ENCODE measurements at places on chromosomes 2 and 18. TPM values are rescaled to one million over a fixed set of nuclear protein-coding genes. Genes with fewer than 3 reads are reported as not detected.

Gene RFX8
- polyA plus RNA-seq = 2.7 TPM

Gene C1QL2
- polyA plus RNA-seq = not detected

Gene DSG1
- not detected for polyA plus RNA-seq

Gene EPHA4
- polyA plus RNA-seq = 140 TPM

Gene CFC1
- polyA plus RNA-seq = 0.39 TPM

Gene INHBB
- polyA plus RNA-seq = 8.0 TPM

Gene RNF125
- not detected for polyA plus RNA-seq

Gene PTGR3
- 10.6 TPM for polyA plus RNA-seq

Gene SERPINB4
- not detected for polyA plus RNA-seq

Gene CHRNA1
- not detected for polyA plus RNA-seq

Gene CYP27A1
- polyA plus RNA-seq = 3.6 TPM

Gene EML4
- polyA plus RNA-seq = 12.0 TPM

Gene ALLC
- 0.78 TPM for polyA plus RNA-seq

Gene CCL20
- not detected for polyA plus RNA-seq

Gene ALPP
- not detected for polyA plus RNA-seq

Gene HNMT
- polyA plus RNA-seq = 81.6 TPM

Gene TLX2
- polyA plus RNA-seq = not detected

Gene ECEL1
- polyA plus RNA-seq = not detected

Gene LYG2
- polyA plus RNA-seq = 0.39 TPM

Gene ROCK1
- polyA plus RNA-seq = 11.2 TPM

Gene C2orf92
- 2.0 TPM for polyA plus RNA-seq

Gene SP110
- 10.6 TPM for polyA plus RNA-seq

Gene IER3IP1
- polyA plus RNA-seq = 78.4 TPM

Gene SYT4
- polyA plus RNA-seq = 76.1 TPM

Gene AMER3
- polyA plus RNA-seq = 0.70 TPM

Gene INHA
- polyA plus RNA-seq = 0.60 TPM
